ENCODE measurements at places on chromosomes 12 and 14. TPM values are rescaled to one million over a fixed set of nuclear protein-coding genes. Genes with fewer than 3 reads are reported as not detected.

GRCh38 chr12:25932971-25933370, 25.5 kb upstream of the RASSF8 start:
- DNase-seq, result no peak

DNA sequence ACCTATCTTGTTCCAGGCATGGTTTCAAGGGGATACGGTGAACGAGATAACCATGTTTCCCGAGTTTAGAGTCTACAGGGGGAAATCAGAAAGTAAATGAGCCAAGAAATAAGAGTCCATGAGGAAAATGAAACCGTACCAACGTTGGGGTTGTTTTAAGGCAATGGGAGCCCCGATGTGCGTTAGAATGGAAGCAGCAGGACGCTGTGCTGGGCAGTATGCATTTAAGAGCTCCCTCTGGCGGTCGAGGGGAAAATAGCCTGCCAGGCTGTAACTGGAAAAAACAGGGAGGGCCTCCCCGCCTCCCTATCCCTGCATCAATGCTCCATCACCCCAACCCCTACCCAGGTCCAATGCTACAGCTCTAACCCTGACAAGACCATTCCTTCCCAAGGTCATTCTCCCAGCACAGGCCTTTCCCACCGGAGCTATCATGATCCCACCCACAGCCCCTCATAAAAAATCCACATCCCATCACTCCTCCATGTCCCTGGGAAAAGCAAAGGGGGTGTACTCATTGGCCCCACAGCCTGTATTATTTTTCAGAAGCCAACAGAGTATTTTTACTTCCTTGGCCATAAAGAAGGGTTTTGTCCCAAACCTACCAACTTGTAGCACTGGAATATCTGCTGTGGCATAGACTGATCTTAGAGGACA, 226.3 kb upstream of the NOS1 start:
- DNase-seq, result peak; percentile 10

Gene ZNF891
- 6.0 TPM for total RNA-seq

DNA sequence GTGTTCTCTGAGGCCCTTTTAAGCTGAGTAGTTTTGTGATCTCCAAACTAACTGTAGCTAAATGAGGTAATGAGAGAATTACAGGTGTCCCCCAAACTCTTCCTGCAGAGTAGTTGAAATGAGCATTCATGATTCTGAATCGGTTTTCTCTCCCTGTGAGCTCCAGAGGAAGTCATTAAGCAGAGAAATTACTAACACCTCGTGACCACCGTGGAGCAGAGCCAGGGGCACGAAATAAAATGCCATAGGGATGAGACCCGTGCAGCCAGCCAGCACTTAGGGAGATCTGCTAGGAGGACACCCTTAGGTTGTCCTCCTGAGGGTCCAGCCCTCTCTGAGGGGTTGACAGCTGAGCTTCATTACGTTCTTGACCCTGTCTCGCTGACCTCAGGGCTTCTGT, 79.5 kb downstream of the SLC25A47 start:
- no peak for DNase-seq

DNA sequence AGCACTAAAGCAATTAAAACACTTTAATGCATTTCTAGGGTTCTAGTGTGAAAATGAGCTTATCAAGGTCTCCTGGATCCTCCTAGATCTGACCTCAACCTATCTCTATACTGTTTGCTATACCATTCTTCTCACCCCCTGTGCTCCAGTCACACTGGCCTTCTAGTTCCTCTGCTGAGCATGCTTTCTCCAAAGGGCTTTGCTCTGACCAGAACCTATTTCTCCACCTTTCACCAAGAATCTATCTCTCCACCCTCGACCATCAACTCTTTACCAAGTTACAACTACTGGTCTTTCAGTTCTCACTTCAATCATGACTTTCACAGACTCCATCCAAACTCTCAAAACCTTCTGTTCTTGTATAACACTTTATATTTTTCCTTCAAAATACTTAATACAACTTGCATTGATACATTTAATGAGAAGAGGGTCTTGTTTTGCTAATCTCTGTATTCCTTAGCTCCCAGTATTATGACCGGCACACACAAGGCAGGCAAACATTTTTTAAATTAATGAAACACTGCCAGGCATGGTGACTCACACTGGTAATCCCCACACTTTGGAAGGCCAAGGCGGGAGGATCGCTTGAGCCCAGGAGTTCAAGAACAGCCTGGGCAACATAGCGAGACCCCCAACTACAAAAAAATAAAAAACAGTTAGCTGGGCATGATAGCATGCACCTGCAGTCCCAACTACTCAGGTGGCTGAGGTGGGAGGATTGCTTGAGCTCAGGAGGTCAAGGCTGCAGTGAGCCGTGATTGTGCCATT, 22.8 kb downstream of the PPP1R12A start:
- DNase-seq, result no peak

GRCh38 chr12:95787274-95787818, 3.2 kb downstream of the NTN4 start:
- no peak for DNase-seq

- no peak for DNase-seq
Measured at GRCh38 chr12:115730975-115731541, 546.4 kb downstream of the MED13L start.

Gene DLGAP5
- total RNA-seq, result 1.3 TPM

Gene ANKRD9
- 2.1 TPM for total RNA-seq

Gene OR4E1
- not detected for total RNA-seq

GRCh38 chr12:57765003-57765697, 1.7 kb downstream of the CYP27B1 start:
- DNase-seq, result no peak

Gene PMCH
- total RNA-seq, result not detected

Gene KITLG
- total RNA-seq, result not detected

- no peak for DNase-seq
Measured at GRCh38 chr12:44497044-44497443, 379.1 kb downstream of the NELL2 start.

Gene PPP1R36
- total RNA-seq, result not detected

- no peak for DNase-seq
Measured at GRCh38 chr14:103311171-103311997, 22.7 kb upstream of the EIF5 start.

- no peak for DNase-seq
Measured at GRCh38 chr14:68864361-68864750, 71.5 kb upstream of the ZFP36L1 start.

Gene SCNN1A
- 1.7 TPM for total RNA-seq

- DNase-seq, result no peak
Measured at GRCh38 chr14:105313381-105314286, 914 bp upstream of the PACS2 start.

DNA sequence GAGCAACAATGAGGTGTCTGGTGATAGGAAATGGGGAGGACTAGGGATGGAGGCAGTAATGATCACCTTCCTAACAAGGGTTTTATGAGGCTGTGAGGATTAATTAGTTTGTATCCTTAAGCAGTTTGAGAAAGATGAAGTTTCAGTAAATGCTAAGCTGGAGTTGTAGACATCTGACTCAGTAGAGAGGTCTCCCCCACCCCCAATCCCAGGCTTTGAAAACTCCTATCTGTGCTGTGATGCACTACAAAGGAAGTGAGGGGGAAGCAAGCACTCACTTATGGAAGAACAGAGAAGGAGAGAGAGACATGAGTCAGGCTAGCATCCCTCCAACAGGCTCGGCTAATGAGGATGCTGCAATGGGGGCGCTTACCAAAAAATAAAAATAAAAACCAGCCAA, 5.5 kb upstream of the BCL11B start:
- DNase-seq, result no peak

DNA sequence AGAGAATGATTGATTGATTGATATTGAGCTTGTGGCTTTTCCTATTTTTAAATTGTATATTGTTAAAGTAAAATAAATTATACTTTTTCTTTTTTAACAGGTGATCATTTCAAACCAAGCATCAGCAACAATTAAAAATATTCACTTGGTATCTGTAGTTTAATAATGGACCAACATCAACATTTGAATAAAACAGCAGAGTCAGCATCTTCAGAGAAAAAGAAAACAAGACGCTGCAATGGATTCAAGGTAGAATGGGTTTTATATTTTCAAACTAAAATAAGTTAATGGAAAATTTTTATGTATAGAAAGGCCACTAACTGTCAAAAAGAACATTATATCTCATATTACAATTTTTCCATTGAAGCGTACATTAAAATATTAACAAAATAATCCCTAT, 5.1 kb downstream of the SLCO1B3 start:
- no peak for DNase-seq

GRCh38 chr12:57612711-57613426, 1.6 kb downstream of the ARHGEF25 start:
- no peak for DNase-seq

GRCh38 chr12:122148657-122149056, 25.4 kb downstream of the IL31 start:
- no peak for DNase-seq

DNA sequence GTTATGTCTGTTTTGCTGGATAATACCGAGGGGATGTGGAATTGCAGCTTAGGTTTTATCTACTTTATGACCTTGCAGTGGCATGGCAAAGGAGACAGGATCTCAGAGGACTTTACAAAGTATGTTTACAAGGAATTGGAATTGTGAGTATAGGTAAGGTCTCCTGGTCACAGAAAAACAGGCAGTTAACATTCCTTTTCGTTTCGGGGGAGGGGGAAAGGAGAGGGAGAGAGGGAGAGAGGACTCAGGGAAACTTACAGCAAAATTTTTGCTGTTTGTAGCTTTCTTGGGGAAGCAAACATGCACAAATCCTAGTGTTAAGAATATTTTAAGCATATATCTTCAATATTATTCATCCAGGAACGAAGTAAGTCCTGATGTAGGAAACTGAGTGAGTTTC, 590.5 kb upstream of the LRFN5 start:
- DNase-seq, result no peak

DNA sequence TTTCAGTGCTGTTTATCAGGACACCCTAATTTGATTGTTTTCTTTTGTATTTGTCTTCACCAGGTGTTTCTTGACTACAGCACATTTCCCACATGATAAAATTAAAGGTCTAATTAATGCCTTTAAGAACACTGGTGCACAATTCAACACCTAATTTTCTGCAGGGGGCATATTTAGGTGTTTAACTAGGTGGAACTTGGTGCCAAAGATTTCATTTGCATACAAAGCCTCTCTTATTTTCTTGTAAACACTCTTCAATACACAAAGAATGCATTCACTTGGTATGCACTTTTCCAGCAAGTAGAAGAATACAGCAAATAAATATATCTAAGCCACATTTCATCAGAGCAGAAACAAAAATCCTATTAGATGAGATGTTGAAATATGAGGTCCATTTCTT, 646.2 kb upstream of the FOXG1 start:
- DNase-seq, result no peak

Measured in T-cell (primary cell).